Fibroblast of gingiva (primary cell): ENCODE measurements at places on chromosomes 1 and 21.

GRCh38 chr21:44871576-44872269, 1.8 kb downstream of the PTTG1IP start:
- DNase-seq = peak; percentile 70

GRCh38 chr21:43731476-43731875, 12.5 kb downstream of the PDXK start:
- DNase-seq = no peak

DNA sequence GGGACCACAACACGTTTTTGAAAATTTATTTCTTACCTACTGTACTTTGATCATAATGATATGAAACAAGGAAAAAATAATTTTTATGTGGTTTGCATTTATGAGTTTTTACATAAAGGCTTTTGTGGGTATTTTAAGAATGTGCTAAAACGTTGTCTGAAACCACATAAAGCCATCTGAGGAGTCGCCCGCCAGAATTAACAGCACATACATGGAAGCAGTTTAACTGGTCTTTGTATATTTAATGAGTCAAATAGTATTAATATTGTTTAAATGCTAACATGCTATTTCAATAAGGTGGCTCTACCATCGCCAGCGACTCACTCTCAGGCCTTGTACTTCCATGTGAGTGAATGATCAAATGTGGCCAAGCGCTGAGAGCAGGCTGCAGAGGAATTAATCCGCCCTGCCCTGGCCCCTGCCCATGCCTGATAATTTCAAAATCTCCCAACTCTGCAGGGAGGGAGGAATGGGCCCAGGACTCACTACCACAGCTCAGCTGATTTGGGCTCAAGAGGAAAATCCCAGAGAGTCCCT, 49.6 kb downstream of the SLC66A1 start:
- peak; percentile 62 for DNase-seq

DNA sequence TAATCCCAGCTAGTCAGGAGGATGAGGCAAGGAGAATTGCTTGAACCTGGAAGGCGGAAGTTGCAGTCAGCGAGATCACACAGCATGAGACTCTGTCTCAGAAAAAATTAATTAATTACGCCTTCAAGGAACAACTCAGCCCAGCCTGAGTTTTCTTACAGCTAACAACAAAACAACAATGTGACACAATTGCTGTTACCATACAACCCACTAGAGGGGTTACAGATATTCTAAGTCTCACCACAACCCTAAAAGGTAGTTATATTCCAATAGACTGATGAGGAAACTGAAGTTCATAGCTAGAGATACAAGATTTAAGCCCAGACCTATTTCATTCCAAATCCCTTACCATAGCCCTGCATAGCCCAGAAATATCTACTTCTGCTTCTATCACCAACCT, 2.9 kb upstream of the LRRC8C start:
- DNase-seq = no peak

- no peak for DNase-seq
These were observed 41.0 kb downstream of the RXRG start for GRCh38 chr1:165403835-165404482.

- DNase-seq = no peak
These were observed 200.1 kb upstream of the DAB1 start for GRCh38 chr1:57623791-57624538.

GRCh38 chr1:210841926-210842625, 291.9 kb downstream of the KCNH1 start:
- no peak for DNase-seq

GRCh38 chr1:22547818-22548462, 15.3 kb upstream of the EPHA8 start:
- DNase-seq = no peak

DNA sequence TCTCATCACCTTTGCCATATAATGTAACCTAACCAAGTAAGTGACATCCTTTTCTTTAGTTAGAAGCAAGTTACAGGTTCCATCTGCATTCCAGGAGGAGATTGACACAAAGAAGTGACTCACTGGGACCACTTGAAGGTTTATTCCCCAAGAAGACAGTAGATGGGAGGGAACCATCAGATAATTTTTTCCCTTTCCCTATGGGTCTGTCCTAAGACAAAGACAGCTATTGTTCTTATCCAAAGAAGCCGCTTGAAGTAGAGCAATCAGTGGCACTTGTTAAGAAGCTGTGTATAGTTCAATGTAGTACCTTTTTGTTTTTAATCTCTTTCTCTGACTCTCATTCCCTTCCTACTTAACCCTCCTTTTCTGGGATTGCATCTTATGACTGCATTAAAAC, 139.9 kb upstream of the B3GALT2 start:
- no peak for DNase-seq

- no peak for DNase-seq
These were observed 555 bp upstream of the RSPO1 start for GRCh38 chr1:37634992-37635902.

- no peak for DNase-seq
These were observed 75.3 kb downstream of the DMRTA2 start for GRCh38 chr1:50347933-50348332.

- no peak for DNase-seq
These were observed 71.6 kb downstream of the PLEKHA6 start for GRCh38 chr1:204288021-204288588.

- DNase-seq = no peak
These were observed 664.4 kb downstream of the PTPRU start for GRCh38 chr1:29900712-29901111.

DNA sequence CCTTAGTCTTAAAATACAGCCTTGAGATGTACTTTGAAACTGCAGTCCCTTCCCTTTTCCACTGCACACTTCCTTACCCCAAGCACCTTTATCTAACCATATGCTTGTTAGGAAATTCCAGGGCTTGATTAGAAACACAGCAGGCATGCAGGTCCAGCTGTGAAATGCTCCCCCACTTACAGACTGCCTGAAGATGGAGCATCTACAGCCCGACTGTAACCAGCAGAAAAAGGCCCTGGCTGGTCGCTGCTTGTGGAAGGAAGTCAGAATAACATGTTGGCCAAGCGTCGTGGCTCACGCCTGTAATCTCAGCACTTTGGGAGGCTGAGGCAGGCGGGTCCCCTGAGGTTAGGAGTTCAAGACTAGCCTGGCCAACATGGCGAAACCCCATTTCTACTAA, 37.2 kb downstream of the VN1R5 start:
- no peak for DNase-seq

DNA sequence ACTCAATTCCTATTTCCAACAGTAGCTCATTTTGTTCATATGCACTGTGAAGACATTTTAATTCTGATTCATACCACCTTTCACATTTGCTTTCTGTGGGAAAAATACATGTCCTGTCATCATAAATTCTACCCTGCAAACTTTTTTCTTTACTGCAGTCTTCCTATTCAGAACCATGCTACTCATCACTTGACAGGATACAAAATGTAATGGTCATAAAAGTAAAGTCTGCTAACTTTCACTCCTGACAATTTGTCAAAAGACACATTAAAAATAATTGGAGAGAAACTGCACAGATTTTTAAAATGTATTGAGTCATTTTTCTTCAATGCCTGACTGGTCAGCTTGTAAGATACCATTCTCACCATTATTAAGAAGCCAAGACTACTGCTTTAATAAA, 1817.1 kb downstream of the BRINP3 start:
- no peak for DNase-seq

DNA sequence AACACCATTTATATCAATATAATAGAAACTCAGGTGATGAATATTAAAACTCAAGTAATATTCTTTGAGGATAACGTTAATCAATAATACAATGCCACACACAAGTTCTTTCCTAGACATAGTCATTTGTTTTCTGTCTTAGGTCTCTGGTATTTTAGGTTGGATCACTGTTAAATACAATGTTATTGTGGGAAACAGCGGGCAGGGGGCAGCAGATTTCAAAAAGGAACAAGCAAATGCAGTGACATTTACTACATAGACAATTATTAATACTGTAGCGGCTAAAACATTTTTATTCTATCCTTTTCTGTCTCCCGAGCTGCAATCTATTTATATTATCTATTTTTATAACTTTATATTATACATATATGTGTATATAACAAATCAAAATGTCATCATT, 186.4 kb upstream of the ZNHIT6 start:
- DNase-seq = peak; percentile 38

GRCh38 chr1:64875606-64876005, 90.7 kb downstream of the JAK1 start:
- no peak for DNase-seq

- peak; percentile 84 for DNase-seq
These were observed 369.6 kb upstream of the USP24 start for GRCh38 chr1:55584526-55585401.

- DNase-seq = no peak
These were observed 18.2 kb downstream of the CD34 start for GRCh38 chr1:207892764-207893163.

DNA sequence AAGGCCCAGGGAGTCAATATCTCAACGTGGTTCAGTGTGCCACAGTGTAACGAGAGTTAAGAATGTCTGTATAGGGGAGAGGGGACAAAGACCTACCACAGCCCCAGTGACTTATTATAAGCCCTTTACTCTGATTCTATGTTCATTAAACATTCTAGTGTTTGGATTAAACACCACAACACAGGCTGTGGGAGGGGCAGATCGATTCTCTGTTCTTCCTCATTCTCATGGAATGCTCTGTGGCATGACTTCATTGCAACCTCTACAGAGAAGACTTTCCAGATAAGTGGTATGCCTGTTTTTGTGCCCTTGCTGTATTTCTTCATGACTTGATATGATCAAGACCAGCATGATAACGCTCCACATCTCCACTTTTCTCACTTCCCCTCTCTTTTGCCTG, 39.0 kb upstream of the CD5L start:
- no peak for DNase-seq

DNA sequence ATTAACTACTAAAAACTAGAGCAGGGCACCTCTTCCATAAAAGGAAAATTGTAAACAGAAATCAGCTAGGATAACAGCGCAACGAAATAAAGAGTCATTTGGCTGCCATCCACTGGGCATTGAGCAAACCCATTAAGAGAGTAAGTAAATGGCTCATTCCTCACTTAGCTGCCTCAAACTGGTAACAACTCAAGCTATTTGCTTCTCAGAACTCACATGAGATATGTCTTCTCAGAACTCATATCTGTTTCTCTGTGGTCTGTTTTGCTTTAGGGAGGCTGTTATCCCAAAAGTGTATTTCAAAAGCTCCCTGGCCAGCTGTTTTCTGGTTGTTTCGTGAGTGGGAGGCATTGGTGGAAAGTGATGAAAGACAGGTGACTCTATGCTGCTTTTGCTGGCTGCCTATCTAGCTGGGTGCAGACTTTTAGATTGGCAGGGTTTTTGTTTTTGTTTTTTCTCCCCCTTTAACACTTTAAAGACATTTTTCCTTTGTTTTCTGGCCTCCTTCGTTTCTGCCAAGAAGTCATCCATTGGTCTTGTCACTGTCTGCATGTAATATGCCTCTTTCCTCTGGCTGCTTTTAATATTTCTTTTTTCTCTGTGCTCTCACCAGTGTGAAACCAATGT, 269.2 kb upstream of the RGS18 start:
- no peak for DNase-seq

DNA sequence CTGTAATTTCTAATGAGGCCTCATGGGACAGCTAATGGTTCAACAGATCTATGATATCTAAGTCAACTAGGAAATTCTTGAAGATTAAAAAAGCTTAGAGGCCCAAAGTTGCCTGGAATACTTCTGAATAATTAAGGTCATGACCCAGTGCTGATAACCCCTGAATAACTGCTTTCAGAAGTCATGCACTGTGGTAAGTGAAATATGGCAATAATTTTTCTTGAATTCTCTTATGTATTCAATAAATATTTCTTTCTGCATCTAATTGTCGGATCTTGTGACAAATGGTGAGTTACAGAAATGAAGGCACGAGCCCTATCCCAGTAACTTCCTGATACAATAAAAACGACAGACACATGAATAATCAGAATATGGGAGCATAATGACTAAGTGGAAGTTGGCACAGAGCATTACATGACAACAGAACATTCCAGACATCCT, 219.3 kb upstream of the GREM2 start:
- peak; percentile 61 for DNase-seq

- DNase-seq = no peak
These were observed 57.4 kb downstream of the ARHGEF10L start for GRCh38 chr1:17596651-17597509.

GRCh38 chr1:23964235-23964668, 4.6 kb downstream of the PNRC2 start:
- no peak for DNase-seq

DNA sequence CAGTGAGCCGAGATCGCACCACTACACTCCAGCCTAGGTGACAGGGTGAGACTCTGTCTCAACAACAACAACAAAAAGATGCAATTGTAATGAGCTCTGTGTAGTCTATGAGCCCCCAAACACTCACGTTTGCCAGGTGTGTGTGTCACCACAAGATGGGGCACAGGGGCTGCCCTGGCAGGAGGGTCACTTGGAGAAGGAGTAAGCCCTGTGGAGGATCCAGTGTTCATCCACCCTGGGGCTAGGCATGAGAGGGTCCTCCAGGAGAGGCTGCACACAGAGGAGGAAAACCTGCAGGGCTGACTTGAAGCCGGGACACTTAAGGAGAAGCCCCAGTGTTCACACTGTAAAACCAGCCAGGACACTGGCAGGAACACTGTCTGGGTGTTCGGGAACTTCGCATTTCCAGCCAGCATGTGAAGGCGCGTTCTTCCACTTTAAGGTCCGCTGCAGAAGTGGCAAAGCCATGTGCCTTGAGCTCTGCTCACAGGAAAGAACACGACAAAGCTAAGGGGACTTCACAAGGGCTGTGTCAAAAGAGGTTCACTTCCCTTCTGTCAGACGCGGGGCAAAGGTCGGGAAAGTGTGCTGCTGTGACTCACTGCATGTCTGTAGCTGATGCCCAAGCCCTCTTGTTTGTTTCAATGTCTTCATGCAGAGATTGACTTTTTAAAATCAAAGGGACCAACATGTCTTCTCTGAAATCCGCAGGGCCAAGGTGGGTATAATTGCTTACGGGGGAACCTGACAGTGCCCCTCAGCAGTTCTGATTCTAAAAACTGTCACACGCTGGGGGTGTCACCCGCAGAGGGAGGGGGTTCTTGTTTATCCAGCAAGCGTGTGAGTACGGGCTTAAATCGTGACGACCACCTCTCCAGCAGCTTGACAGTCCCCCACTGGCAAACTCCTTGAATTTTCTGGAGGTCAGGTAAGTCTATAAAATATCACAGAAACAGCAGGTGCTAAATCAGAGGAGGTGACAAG, 102.8 kb downstream of the RIPK4 start:
- no peak for DNase-seq

DNA sequence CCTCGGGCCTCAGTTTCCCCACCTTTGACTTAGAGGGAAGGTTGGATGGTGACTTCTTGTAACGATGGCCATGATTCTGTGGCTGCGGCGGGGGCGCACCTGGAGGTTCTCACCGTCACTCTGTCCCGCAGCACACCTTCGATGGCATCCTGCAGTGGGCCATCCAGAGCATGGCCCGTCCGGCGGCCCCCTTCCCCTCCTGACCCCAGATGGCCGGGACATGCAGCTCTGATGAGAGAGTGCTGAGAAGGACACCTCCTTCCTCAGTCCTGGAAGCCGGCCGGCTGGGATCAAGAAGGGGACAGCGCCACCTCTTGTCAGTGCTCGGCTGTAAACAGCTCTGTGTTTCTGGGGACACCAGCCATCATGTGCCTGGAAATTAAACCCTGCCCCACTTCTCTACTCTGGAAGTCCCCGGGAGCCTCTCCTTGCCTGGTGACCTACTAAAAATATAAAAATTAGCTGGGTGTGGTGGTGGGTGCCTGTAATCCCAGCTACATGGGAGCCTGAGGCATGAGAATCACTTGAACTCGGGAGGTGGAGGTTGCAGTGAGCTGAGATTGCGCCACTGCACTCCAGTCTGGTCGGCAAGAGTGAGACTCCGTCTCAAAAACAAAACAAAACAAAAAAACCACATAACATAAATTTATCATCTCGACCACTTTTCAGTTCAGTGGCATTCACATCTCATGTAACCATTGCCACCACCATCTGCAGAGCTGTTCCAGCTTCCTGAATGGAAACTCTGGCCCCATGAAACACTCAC, 2.1 kb upstream of the PFKL start:
- DNase-seq = peak; percentile 78
